ENCODE measurements at places on chromosomes 16 and 17. TPM values are rescaled to one million over a fixed set of nuclear protein-coding genes. Genes with fewer than 3 reads are reported as not detected.

Gene GUCY2D
- total RNA-seq: 1.7 TPM

Gene ZG16
- total RNA-seq: 0.12 TPM

Gene ADAP2
- total RNA-seq: 3.5 TPM

Gene KRT39
- total RNA-seq: not detected

Gene ABCC11
- 6.8 TPM for total RNA-seq

Gene KRTAP4-3
- not detected for total RNA-seq

Data from testis (tissue), 5 donors.